ENCODE measurements at places on chromosomes 2 and 18.
A peak's percentile ranks its signal among the peaks of the same experiment; 100 is the strongest.

GRCh38 chr2:120768112-120769048, 32.7 kb downstream of the GLI2 start:
- peak; percentile 17 for DNase-seq

- no peak for DNase-seq
Observed at GRCh38 chr2:205644018-205644417, 38.3 kb upstream of the NRP2 start.

GRCh38 chr2:235609746-235610145, 115.9 kb downstream of the AGAP1 start:
- no peak for DNase-seq

- DNase-seq = no peak
Observed at GRCh38 chr2:73939419-73939818, 12.7 kb downstream of the DGUOK start.

DNA sequence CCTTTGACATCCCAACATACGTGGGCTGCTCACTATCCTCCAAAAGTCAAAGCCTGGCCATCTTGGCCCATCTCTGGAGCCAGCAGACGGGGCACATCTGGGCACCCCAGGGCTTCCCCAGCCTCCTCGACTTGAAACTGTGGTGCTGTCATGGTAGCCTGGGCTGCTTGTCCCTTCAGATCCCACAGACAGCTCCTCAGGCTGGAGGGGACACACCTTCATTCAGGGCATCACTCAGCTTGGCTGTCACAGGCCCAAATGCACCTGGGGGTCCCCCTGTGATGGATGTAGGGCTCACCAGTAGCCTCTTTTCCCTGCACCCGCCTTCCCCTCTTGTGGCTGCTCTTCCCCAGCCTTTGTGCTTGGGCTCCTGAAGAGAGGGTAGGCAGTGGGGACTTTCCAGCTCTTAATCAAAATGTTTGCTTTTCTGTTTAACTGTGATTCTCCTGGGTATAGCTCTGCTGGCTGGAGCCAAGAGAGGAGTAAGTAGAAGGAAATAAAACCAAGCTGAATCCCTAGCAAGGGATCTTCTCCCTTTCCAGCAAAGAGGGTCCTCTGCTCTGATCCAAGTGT, 92.3 kb downstream of the GYPC start:
- no peak for DNase-seq

- DNase-seq = no peak
Observed at GRCh38 chr2:134583462-134583861, 135.3 kb downstream of the TMEM163 start.

DNA sequence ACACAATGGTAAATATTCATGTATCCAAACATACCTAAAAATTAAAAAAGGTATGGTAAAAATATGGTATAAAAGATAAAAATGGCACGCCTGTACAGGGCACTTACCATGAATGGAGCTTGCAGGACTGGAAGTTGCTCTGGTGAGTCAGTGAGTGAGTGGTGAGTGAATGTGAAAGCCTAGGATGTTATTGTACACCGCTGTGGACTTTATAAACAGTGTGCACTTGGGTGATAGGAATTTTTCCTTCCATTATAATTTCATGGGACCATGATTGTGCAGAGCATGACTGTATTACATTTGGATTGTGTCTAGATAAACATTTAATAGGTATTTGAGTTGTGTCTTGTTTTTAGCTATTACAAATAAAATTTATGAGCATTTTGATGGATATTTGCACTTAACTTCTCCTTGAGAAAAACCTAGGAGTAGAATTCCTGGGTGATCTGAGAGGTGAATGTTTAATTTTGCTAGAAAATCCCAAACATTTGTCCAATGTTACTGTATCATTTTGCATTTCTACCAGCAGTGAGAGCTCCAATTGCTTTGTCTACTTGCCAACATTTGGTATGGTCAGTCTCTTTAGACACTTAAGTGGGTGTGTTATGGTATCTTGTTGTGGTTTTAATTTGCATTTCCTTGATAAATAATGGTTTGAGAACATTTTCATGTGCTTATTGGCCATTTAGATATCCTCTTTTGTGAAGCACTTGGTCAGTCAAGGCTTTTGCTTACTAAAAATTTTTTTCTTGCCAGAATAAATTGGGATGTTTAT, 81.7 kb downstream of the BCL2L11 start:
- no peak for DNase-seq

GRCh38 chr18:27769152-27769551, 407.8 kb downstream of the CDH2 start:
- DNase-seq = no peak

DNA sequence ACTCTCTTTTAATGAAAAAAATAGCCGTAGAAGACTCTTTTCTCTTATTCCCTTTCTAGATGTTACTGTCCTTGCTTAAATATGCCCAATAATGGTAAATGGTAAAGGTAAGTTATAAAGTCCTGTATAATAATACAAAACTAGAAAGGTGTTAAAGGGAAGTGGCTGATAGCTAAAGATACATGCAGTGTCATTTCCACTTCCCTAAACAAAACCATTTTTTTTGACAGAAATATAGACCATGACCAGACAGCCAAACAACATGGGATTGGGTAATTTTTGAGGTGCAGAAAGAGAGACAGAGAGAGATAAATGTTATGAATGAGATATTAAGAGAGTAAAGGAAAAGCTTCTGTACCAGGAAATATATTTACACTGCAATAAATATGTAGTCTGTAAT, 731.7 kb upstream of the REG3G start:
- no peak for DNase-seq

DNA sequence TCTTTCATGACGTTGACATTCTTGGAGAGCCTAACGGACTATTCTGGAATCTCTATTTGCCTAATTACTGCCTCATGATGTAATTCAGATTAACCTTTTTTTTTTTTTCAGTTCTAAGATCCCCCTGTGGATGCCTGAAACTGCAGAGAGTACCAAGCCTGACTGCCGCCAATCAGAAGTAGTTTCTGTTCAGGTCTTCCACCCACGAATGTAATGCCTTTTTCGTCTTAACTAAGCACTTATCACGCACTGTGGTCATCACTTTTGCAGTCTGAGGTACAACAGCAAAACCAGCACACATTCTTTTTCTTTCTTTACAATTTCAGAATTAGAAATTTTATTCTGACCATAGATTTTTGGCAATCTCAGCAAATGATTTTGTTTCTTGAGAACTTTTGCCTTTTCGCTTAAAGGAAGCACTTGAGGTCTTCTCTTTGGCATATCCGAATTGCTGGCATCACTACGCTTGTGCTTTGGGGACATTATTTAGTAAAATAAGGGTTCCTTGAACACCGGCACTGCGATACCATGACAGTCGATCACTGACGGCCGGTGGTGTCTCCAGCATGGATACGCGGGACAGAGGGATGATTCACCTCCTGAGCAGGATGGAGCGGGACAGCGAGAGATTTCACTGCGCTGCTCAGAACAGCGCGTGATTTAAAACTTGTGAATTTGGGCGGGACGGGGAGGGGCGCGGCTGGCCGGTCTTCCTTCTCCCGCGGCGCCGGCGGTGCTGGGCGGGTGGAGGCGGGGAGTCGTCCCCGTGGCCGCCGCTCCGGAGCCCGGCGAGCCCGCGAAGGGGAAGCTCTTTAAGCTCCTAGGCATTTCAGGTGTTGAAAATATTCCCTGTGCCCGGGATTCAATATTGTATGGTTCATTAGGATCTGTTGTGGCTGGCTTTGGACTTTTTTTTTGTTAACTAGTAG, 32.0 kb upstream of the GPR55 start:
- DNase-seq = no peak

DNA sequence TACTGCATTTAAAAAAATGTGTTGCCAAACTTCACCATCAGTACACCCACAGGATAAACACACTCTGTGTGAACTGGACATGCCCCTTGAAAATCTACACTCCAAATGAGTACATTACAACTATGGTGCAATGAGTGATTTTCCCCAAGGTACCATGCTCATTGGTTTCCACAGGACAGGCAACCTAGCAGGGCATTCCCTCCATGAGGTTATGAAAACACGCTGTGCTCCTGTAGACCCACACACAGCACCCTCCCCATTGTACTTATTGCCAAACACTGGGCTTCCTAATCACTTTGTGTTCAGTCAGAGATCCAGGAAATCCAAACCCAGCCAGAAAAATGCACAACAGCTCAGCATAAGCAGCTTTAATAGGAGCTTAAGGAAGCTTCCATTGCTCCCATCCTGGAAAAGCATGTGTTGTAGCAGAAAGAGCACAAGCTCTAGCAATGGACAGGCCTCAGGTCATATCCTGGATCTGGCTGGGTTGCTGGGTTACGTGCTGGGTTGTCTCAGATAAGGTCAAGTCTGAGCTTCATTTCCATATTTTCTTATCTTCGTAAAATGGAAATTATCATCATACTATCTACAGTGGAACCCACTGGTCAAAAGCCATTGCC, 20.8 kb upstream of the ATIC start:
- no peak for DNase-seq

- DNase-seq = no peak
Observed at GRCh38 chr2:39513641-39514094, 76.6 kb upstream of the MAP4K3 start.

DNA sequence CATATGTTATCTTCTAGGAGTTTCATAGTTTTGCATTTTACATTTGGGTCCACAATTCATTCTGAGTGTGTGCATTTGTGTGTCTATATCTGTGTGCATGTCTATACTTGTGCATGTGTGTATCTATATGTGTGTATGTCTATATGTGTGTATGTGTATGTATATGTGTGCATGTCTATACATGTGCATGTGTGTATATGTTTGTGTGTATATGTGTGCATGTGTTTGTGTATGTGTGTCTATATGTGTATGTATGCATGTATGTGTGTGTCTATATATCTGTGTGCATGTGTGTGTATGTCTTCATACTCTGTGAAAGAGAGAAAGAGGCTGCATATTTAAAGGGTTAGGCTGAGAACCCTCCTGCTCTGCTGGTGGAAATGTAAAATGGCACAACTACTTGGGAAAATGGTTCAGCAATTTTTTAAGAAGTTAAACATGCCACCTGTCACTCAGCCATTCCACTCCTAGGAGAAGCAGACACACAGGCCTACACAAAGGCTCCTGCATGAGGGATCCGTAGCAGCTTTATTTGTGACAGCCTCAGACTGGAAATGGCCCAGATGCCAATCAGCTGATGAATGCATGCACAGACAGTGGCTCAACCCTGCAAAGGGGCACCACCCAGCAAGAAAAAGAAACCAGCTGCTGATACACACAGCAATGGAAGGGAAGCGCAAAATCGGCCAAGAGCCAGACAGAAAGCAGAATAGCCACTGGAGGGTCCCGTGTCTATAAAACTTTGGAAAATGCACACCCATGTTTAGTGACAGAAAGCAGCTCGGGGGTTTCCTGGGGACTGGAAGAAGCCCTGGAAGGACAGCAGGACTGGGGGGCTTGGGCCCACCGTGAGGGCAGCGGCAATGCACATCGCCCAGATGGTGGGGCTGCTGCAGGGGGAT, 146.8 kb downstream of the SEPTIN10 start:
- no peak for DNase-seq

DNA sequence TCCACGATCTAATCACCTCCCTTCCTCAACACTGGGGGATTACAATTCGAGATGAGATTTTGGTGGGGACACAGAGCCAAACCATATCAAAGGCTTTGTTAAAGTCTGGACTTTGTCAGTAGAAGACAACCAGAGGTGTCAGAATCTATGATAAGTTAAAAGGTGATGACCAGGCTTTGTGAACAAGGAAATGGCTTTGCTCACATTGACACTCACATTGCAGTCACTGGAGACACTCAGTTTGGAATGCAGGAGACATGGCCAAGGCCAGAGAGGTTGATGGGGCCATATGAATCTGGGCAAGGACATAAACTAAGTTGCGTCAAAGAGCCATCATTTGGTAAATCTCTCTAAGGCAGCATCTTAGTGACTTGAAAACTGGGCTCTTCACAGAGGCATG, 678.2 kb upstream of the FSHR start:
- DNase-seq = no peak

DNA sequence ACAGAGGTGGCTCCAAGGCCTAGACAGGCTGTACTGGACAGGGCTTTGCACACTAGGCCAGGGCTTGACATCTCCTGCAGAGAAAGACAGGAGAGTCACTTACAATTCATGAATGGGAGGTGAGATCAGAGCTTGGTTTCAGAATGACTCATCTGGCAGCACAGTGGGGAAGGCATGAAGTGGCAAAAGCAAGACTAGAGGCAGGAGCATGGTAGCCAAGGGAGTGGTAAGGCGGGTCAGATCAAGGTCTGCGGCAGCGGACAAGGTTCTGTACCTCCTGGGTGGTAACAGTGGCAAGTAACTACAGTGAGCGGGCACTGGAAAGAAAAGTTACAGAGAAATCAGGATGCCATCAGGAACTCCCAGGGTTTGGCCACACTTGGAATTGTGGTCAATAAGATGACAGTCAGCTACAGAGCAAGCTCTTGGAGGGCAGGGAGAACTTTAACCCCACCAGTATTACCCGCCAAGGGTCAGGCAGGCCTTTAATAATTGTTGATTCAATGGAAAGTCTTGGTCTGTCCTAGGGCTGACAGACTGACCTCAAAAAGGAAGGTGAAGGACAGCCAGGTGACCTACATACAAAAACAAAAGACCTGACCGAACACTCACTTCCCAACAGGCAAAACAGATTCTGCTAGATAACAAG, 5.7 kb downstream of the MCFD2 start:
- peak; percentile 45 for DNase-seq

DNA sequence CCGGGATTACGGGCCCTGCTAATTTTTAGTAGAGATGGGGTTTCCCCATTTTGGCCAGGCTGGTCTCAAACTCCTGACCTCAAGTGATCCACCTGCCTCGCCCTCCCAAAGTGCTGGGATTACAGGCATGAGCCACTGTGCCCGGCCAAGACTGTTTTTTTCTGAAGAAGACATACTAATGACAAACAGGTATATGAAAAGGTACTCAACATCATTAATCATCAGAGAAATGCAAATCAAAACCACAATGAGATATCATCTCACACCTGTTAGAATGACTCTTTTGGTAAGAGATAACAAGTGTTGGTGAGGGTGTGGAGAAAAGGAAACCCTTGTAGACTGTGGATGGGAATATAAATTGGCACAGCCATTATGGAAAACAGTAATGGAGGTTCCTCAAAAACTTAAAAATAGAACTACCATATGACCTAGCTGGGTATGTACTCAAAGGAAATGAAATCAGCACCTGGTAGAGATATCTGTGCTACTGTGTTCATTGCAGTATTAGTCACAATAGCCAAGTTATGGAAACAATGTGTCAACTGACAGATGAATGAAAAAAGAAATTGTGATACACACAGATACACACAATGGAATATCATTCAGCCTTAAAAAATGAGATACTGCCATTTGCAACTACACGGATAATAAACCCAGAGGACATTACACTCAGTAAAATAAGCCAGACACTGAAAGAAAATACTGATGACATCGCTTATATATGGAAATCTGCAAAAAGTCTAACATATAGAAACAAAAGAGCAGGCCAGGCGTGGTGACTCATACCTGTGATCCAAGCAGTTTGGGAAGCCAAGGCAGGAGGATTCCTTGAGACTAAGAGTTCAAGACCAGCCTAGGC, 20.8 kb downstream of the SOS1 start:
- DNase-seq = no peak

DNA sequence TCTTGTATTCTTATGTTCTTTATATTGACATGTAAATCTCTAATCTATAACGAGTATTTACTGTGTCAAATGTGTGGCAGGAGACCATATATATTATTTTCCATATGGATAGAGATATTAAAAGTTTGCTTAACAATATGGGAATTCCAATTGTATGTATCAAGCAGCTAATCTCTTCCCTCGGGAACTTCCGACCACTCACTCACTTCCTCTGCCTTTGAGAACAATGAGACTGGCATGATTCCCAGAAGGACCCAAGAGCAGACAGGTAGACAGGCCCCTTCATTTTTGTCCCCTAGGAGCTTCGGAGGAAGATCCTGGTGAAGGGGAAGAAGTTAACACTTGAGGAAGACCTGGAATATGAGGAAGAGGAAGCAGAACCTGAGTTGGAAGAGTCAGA, 24.1 kb downstream of the PLCD4 start:
- no peak for DNase-seq

GRCh38 chr2:109195193-109196045, 66.4 kb downstream of the SH3RF3 start:
- DNase-seq = no peak

Measured in activated CD4-positive, CD25-positive, alpha-beta regulatory T cell treated with anti-CD3 and anti-CD28 coated beads, Interleukin-2, amount 50 U/mL, for 72 hours (primary cell).